ENCODE measurements at places on chromosomes 4 and X. TPM values are rescaled to one million over a fixed set of nuclear protein-coding genes. Genes with fewer than 3 reads are reported as not detected.

DNA sequence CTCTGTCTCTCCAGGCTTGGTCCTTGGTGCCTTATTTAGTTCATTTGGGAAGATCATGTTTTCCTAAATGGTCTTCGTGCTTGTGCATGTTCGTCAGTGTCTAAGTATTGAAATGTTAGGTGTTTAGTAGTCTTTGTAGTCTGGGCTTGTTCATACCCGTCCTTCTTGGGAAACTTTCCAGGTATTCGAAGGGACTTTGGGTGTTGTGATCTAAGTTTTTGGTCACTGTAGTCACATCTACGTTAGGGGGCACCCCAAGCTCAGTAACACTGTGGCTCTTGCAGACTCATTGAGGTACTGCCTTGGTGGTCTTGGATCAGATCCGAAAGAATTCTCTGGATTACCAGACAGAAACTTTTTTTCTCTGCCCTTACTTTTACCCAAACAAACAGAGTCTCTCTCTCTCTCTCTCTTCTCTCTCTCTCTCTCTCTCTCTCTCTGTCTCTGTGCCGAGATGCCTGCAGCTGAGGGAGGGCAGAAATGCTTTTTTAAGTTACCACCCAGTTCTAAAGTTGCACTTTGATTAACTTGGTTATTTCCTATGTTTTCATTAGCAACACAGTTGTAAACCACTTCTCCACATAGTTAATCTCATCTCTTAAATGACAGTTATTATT lies 67.6 kb upstream of the SLC7A3 start:
- H3K4me1 ChIP-seq, result no peaks in the 10 kb centered on the region
- H3K27me3 ChIP-seq, result no peaks in the 10 kb centered on the region
- peak; percentile 33 for DNase-seq
- no peak overlapping the region for H3K4me3 ChIP-seq
- no peak overlapping the region for H3K27ac ChIP-seq

GRCh38 chr4:139515531-139515958 lies 40.5 kb downstream of the SETD7 start:
- no peak overlapping the region for H3K4me3 ChIP-seq
- H3K27me3 ChIP-seq, result no peaks in the 10 kb centered on the region
- H3K27ac ChIP-seq, result no peak overlapping the region
- no peak for DNase-seq

- no peaks in the 10 kb centered on the region for H3K27me3 ChIP-seq
- H3K27ac ChIP-seq, result no peak overlapping the region
- DNase-seq, result no peak
- H3K4me1 ChIP-seq, result no peaks in the 10 kb centered on the region
- H3K36me3 ChIP-seq, result no peaks in the 10 kb centered on the region
These were observed 163.3 kb upstream of the CTSO start for GRCh38 chr4:156116991-156117390.

GRCh38 chrX:116490104-116490503 lies 27.3 kb upstream of the CT83 start:
- H3K4me1 ChIP-seq, result no peaks in the 10 kb centered on the region
- no peak overlapping the region for H3K27ac ChIP-seq
- H3K27me3 ChIP-seq, result no peaks in the 10 kb centered on the region
- H3K36me3 ChIP-seq, result no peaks in the 10 kb centered on the region
- H3K4me3 ChIP-seq, result no peak overlapping the region

Gene PARM1
- polyA plus RNA-seq, result 0.42 TPM

Gene TASL
- 0.33 TPM for polyA plus RNA-seq

GRCh38 chrX:9341291-9342201 lies 123.3 kb upstream of the TBL1X start:
- H3K4me1 ChIP-seq, result peaks cover 14% of the 10 kb centered on the region
- no peaks in the 10 kb centered on the region for H3K36me3 ChIP-seq
- no peak for DNase-seq
- no peak overlapping the region for H3K4me3 ChIP-seq

DNA sequence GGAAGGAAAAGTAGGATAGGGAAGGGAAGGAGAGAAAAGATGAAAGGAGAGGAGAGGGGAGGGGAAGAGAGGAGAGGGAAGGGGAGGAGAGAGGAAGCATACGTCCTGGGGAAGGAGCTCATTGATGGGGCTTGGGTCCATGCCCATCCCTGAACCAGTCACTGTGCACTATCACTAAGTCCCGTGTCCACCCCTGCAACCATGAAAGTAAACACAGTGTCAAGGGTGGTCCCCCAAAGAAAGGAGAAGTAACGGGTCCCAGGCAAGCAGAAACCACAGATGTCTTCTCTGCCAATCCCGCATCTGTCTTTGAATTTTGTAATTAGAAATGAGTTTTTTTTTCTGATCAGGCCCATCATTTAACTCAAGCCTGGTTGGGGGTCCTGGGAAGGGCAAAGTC lies 55.2 kb downstream of the LGI2 start:
- DNase-seq, result no peak
- H3K36me3 ChIP-seq, result no peaks in the 10 kb centered on the region
- no peaks in the 10 kb centered on the region for H3K27me3 ChIP-seq
- peaks cover 18% of the 10 kb centered on the region for H3K4me1 ChIP-seq

Gene MTM1
- 5.9 TPM for polyA plus RNA-seq

GRCh38 chr4:140875746-140876452 lies 119.7 kb upstream of the TBC1D9 start:
- H3K27ac ChIP-seq, result no peak overlapping the region
- no peaks in the 10 kb centered on the region for H3K27me3 ChIP-seq
- H3K4me1 ChIP-seq, result no peaks in the 10 kb centered on the region
- H3K4me3 ChIP-seq, result no peak overlapping the region
- no peaks in the 10 kb centered on the region for H3K36me3 ChIP-seq
- DNase-seq, result no peak

Gene TMEM31
- polyA plus RNA-seq, result not detected

Gene CT83
- polyA plus RNA-seq, result not detected

GRCh38 chr4:125390126-125390525 lies 75.4 kb downstream of the FAT4 start:
- no peak overlapping the region for H3K27ac ChIP-seq
- H3K4me1 ChIP-seq, result no peaks in the 10 kb centered on the region
- H3K4me3 ChIP-seq, result no peak overlapping the region
- no peaks in the 10 kb centered on the region for H3K27me3 ChIP-seq

- DNase-seq, result no peak
- H3K4me1 ChIP-seq, result no peaks in the 10 kb centered on the region
- H3K4me3 ChIP-seq, result no peak overlapping the region
- H3K36me3 ChIP-seq, result no peaks in the 10 kb centered on the region
These were observed 108.0 kb upstream of the TLL1 start for GRCh38 chr4:165765053-165765452.

Gene FDCSP
- not detected for polyA plus RNA-seq

Gene SPANXC
- not detected for polyA plus RNA-seq

Gene SPARCL1
- polyA plus RNA-seq, result 16.1 TPM

Gene YY2
- 0.81 TPM for polyA plus RNA-seq

DNA sequence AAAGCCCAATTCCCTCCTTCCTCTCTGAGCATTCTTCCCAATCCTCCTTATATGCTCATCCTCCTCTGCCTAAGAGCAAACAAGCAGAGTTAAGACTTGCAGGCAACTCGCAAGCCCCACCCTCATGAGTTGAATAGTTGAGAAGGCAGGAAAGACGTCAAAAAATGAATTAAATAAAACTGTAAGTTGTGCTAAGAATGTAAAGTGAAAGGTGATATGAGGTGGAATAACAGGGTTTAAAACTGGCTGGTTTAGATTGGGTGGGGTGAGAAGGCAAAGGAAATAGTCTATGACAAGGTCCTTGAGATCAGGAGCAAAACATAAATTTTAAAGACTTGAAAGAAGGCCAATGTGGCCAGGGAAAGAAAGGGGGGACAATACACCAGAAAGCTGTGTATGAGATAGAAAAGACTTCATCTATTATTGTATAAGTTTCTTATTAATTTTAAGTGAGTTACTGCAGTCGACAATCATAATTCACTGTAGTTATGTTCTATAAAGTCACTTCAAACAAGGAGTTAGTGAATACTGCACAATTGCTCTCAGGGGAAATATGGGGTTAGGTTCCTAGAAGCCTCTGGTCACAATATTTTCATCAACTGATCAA lies 124.9 kb downstream of the RELL1 start:
- H3K27me3 ChIP-seq, result no peaks in the 10 kb centered on the region
- H3K4me3 ChIP-seq, result no peak overlapping the region
- no peak for DNase-seq
- H3K4me1 ChIP-seq, result no peaks in the 10 kb centered on the region
- H3K27ac ChIP-seq, result no peak overlapping the region

- H3K27me3 ChIP-seq, result no peaks in the 10 kb centered on the region
- no peak overlapping the region for H3K4me3 ChIP-seq
- peaks cover 5% of the 10 kb centered on the region for H3K4me1 ChIP-seq
- no peak for DNase-seq
- no peak overlapping the region for H3K27ac ChIP-seq
- no peaks in the 10 kb centered on the region for H3K36me3 ChIP-seq
These were observed 86.6 kb upstream of the JADE1 start for GRCh38 chr4:128722911-128723310.

DNA sequence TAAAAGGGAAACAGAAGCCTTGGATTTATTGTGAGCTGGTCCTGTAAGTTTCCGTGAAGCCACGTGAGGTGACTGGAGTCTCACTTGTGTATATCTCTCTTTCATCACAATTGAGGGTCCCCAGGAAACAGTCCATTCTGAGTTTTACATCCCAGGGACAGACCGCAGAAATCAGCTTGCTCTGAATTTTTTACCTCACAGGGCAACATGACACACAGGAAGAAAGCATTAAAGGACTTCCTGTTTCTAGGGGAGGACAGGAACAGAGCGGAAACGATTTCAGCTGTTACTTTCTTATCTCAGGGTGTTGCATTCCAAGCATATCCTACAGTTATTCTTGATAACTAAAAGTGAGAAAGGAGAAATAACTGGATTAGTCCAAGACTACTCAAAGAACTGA lies 553.5 kb downstream of the TRAM1L1 start:
- no peak overlapping the region for H3K4me3 ChIP-seq
- no peaks in the 10 kb centered on the region for H3K4me1 ChIP-seq
- H3K27ac ChIP-seq, result no peak overlapping the region
- no peaks in the 10 kb centered on the region for H3K27me3 ChIP-seq

- H3K4me1 ChIP-seq, result no peaks in the 10 kb centered on the region
- no peak overlapping the region for H3K4me3 ChIP-seq
- H3K36me3 ChIP-seq, result no peaks in the 10 kb centered on the region
- no peak overlapping the region for H3K27ac ChIP-seq
- DNase-seq, result no peak
These were observed 33.1 kb upstream of the VCX3A start for GRCh38 chrX:6568031-6568430.

Gene EGF
- not detected for polyA plus RNA-seq

GRCh38 chr4:168711197-168712140 lies 214.6 kb downstream of the PALLD start:
- no peaks in the 10 kb centered on the region for H3K36me3 ChIP-seq
- H3K4me3 ChIP-seq, result no peak overlapping the region
- no peak overlapping the region for H3K27ac ChIP-seq
- DNase-seq, result no peak
- H3K27me3 ChIP-seq, result no peaks in the 10 kb centered on the region

DNA sequence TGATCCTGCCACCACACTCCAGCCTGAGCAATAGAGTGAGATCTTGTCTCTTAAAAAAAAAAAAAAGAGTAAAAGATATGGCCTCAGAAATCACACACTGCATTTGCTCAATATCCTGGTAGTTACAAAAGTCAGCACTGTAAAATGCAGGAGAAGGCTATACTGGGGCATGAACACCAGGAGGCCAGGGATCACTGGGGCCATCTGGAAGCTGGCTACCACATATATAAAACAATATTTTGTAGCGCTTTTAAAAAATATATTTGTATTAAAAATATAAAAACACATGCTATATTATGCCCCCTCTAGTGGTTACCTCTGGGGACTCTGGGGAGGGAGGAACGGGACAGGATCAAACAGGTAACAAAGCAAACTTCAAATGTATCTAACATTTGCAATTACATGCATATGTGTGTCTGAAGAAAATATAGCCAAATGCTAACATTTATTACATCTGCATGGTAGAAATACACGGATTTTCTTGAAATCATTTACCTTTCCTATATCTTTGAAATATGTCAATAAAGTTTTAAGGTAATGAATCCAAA lies 4.0 kb downstream of the C4orf46 start:
- H3K27ac ChIP-seq, result no peak overlapping the region
- H3K27me3 ChIP-seq, result no peaks in the 10 kb centered on the region

DNA sequence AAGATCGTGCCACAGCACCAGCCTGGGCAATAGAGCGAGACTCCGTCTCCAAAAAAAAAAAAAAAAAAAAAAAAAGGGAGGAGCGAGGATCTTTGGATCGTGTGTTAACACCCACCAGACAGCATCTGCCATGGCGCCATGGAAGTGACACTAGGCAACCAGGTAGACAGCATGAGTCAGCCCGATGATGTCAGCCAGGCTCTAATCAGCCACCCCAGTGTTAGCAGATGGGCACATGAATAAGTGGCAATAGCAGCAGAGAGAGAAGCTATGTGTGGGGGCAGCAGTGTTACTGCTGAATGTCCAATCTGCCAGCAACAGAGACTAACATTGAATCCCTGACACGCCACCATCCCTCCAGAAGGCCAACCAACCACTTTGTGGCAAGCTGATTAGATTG lies 6.6 kb downstream of the SYN1 start:
- no peak overlapping the region for H3K27ac ChIP-seq
- H3K4me1 ChIP-seq, result no peaks in the 10 kb centered on the region
- H3K4me3 ChIP-seq, result no peak overlapping the region
- H3K36me3 ChIP-seq, result no peaks in the 10 kb centered on the region
- H3K27me3 ChIP-seq, result no peaks in the 10 kb centered on the region

DNA sequence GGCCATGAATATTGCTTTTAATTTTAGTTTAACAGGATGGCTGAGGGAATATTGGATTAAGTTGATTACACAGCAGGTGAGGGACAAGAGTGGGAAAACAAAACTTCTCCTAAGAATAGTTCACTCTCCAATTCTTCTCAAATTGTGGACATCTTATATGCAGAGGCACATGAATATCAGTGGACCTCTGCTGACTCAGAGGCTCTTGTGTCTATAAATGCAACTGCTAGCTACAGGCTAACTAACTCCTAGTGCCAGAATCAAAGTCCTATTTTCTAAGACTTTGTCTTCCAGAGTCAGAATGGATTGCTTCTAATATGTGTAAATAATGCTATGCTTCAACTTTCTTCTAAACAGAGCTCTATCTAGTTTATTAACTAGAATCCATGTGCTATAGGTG lies 175.8 kb downstream of the IL15 start:
- H3K4me1 ChIP-seq, result no peaks in the 10 kb centered on the region
- H3K4me3 ChIP-seq, result no peak overlapping the region
- no peaks in the 10 kb centered on the region for H3K36me3 ChIP-seq
- no peak overlapping the region for H3K27ac ChIP-seq
- no peak for DNase-seq
